Astrocyte of the hippocampus (primary cell): ENCODE measurements at places on chromosomes 1 and 21.

- no peak for DNase-seq
Measured at GRCh38 chr1:49050041-49050440, 273.4 kb upstream of the BEND5 start.

GRCh38 chr1:85396194-85396593, 68.8 kb downstream of the DDAH1 start:
- no peak for DNase-seq

- DNase-seq, result no peak
Measured at GRCh38 chr1:217211486-217211885, 419.4 kb downstream of the GPATCH2 start.

DNA sequence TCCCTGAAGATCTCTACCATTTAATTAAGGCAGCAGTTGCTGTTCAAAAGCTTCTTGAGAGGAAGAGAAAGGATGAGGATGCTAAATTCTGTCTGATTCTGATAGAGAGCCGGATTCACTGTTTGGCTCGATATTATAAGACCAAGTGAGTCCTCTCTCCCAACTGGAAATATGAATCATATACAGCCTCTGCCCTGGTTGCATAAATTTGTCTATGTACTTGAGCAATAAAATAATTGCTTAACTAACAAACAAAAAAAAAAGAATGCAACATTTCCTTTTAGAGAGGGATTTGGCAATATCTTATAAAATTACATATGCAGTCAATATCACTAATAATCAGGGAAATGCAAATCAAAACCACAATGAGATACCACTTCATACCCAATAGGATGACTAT, 26.8 kb downstream of the ALDH9A1 start:
- no peak for DNase-seq

- DNase-seq, result peak; percentile 83
Measured at GRCh38 chr1:2044510-2045319, 5.5 kb upstream of the PRKCZ start.

- no peak for DNase-seq
Measured at GRCh38 chr1:179146911-179147310, 65.0 kb downstream of the TOR3A start.

GRCh38 chr1:175072099-175072951, 4.7 kb downstream of the TNN start:
- DNase-seq, result peak; percentile 83

DNA sequence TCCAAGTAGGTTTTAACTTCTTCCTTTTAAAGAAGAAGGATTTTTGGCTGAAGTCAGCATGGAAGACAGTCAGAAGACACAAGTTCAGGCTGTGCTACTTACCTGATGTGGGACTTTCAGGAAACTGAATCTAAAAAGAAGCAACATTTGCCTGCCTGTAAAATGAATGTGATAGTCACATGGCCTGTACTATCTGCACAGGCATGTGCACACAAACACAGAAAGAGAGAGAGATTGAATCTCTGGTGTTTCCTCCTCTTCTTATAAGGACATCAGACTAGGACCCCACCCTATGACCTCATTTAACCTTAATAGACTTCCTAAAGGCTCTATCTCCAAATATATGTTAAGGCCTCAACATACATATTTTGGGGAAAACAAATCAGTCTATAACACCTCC, 542.9 kb downstream of the PLPP3 start:
- DNase-seq, result no peak

DNA sequence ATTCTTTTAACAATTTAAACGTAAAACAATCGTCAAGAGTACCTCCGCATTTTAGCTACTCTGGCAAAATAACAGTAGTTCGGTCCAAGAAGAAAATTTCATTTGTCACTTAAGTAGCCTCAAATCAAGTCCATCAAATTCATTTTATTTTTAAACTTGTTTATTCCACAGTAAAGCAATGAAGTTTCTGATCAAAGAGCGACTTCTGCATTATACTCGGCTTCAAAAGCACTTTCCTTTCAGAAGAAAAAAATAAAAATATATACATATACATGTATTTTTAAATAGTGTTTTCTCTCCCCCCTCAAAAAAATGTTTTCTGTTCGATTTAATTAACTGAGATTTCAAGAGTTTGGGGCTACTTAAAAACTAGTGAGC, 115.0 kb downstream of the RERE start:
- DNase-seq, result no peak

- DNase-seq, result no peak
Measured at GRCh38 chr1:67898033-67898726, 64.9 kb upstream of the GNG12 start.

DNA sequence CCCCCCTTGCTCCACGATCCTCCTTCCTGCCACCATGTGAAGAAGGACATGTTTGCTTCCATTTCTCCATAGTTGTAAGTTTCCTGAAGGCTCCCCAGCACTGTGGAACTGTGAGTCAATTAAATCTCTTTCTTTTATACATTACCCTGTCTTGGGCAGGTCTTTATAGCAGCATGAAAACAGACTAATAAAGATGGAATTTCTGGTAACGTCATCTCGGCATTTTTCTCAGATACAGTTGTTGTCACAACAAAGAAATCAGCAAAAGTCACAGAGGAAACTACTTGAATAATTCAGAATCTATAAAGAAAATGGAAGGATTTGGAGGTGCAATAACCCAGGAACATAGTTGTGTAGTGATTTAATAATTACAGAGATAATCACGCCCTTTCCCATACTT, 4.4 kb downstream of the APCS start:
- peak; percentile 23 for DNase-seq
